NCI-H774 (cell line): ENCODE measurements at places on chromosomes 3 and 15.

DNA sequence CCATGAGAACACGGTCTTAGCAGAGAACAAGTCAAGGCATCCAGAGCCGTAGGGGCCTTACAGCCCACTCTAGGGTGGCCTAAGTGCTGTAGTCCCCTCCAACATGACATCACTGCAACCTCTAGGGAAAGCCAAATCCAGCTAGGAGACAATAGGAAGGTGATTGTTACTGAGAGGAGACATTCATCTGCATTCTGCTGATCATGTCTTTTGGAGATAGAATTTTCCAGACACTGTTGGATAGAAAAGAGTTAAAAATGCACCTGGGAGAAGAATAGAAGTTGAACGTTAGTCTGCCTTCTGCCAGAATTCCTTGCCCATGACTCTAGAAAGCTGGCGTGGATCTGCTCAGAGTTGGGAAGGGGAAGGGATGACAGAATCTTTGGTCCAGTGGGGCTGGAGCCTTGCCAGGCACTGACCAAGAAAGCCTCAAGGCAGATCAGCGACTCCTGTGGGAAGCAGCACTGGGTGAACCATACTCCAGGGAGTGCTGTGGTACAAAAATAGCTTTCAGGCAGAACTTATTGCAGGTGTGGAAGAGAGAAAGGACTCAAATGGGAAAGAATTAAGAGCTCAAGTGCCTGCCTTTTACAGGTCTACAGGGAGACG, 44.8 kb upstream of the RAF1 start:
- DNase-seq, result no peak

DNA sequence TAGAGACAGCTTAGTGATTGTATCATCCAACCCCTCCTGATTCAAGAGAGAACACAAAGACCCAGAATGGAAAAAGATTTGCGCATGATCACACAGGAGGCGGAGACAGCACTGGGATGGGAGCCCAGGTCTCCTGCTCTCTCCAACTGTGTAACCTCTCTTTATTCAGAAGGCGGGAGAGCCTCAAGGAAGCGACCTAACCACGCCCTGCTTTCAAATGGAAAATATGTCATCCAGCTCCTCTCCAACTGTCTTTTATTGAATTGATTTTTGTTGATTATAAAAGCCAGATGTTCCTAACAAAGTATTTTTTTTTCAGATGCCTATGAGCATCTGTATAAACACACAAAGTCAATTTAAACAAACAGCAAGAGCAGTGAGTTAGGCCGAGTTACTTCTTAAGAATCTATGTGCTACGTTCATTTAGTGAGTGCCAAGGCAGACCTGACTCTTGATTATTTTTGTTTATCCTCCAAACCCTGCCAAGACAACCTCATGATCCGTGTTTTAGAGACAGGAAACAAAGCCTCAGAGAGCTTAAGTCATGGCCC, 74.5 kb downstream of the BFSP2 start:
- DNase-seq, result no peak

- no peak for DNase-seq
Measured at GRCh38 chr3:194121891-194122631, 13.9 kb upstream of the HES1 start.

DNA sequence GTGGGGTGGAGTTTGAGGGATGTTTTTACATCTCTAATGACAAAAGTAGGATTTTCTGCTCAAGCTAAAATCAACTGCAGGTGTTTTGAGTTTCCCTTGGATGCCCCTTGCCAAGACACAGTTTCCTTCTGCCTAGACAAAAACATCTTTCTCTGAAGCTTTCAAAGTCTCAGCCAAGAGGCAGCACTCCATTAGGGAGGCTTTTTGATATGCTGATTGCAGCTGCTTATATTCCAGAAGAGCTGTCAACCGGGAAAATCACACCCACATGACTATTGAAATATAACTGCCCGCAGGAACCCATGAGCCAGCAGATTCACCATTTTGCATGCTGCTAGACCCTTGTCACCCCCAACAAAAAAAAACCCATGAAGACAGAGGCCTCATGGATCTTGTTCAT, 27.5 kb upstream of the ZNF148 start:
- no peak for DNase-seq

DNA sequence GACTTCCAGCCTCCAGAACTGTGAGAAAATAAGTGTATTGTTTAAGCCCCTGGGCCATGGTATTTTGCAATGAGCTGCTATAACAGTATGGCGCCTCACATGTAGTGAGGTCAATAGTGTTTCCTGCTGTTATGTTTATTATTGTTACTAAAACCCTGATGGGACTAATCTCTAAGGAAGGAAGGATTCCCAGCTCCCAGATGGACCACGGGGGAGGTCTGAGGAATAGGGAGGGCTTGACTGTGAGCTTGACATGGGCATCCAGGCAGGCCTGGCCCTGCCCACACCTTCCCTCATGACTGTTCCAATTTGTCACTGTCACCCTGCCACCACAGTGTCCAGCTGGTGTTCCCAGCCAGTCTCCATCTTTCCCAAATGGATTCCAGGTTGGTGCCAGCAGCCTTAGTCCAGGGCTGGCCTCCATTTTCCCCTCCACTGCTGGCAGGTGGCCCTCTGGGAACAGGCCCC, 14.5 kb upstream of the SLC41A3 start:
- DNase-seq, result no peak

DNA sequence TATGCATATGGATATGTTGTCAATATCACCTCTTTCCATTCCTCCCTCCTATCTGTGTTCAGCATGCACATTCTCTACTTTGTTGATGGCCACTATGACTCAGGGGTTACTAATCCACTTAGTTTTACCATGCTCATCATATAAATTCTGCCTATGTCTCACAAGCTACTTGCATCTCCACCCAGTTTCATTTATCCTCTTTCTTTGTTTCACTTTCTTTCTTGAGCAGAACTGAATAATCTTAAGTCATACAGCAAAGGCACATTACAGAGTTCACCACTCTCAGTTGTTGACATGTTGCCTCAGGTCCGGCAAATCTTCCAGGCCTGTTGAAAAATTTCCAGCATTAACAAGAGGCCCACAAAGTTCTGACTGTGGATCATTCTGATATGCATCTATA, 71.5 kb downstream of the SSR3 start:
- DNase-seq, result no peak

DNA sequence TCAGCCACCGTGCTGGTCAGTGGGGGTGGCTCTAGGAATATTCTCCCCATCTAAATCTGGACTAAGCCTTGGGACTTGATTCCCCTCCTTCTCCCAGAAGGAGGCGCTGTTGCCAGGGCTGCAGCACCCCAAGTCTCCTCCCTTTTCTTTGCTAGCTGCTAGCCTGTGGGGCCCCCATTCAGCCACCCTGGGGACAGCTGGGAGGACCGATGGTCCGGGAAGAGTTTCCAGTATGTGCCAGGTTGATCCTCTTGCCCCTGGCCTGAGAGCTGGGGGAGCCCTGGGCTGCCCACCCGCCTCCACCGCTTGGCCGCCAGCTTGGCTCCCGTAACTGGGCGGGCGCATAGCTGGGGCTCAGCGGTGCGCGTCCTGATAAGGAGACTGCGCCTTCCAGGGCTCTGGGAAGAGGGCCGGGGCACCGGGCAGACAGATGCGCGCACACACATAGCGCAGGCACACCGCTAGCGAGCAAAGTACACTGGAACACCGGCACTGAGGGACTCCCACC, 4.2 kb downstream of the SMAD6 start:
- DNase-seq, result no peak

DNA sequence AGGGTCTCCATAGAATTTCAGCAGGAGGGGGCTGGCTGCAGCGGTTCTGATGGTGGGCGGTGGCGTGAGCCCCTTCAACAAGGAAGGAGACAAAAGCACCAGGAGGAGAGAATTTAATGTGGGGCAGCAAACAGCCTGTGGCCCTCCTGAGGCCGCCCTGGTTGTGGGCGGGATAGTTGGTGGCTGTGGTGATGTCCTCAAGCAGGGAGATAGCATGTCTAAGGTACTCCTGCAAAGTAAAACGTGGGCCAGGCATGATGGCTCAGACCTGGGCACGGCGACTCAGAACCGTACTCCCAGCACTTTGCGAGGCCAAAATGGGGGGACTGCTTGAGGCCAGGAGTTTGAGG, 94.0 kb downstream of the LRRK1 start:
- DNase-seq, result no peak

GRCh38 chr3:130470126-130470525, 46.9 kb upstream of the COL6A6 start:
- DNase-seq, result no peak

DNA sequence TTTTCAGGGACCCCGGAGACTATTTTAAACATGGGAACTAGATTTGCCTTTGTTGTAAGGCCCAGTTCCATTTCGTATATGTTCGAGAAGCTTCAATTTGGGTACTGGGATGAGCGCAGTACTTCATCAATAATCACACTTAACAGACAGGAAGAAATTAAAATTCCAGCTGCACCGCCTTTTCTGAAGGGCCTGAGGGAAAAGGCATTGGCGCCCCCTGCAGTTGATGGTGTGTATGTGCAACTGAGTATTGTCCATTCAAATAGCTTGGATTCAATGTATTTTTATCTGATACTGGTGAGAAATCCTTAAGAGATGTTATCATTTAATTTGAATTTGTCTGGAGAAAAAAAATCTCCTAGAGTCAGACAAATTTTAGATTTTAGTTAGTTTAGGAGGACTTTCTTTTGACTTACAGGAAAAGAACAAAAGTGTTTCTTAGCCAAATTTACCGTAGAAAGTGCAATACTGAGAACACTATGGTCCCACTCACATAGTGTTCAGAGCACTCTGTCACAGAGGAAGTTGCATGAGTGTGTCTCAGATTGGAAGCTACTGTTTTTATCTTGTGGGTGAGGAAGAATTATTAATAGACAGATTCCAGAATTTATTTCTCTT, 5.4 kb upstream of the ALDH1A2 start:
- peak; percentile 46 for DNase-seq

GRCh38 chr3:48983096-48983495, 6.9 kb upstream of the P4HTM start:
- DNase-seq, result no peak

DNA sequence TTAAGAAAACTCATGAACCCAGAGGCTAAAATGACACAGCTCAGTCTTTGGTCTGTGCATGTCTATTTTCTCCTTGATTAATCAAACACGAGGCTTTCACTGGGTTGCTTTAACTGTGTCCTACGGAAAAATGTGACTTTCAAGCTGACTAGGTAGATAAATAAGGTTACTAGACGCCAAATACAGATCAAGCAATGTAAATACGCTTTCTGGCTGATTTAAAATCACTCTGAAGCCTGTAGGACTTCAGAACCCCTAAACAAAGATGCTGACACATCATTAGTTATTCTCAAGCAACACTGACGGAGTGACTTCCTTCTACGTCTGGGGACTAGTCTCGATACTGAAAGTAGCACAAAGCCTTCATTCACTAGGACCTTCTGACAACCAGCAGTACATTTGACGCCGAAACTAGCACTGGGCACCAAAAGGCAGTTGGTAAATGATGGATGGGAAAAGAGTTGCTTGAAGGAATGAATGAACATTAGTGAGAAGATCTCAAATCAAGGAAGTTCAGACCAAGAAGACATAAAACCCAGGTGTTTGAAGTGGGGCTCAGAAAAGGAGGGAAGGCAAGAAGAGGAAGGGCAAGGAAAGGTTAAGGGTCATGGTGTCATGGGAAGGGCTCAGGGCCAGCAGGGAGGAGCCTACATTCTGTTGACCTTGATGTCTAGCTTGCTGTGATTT, 67.1 kb upstream of the CDV3 start:
- DNase-seq, result no peak

GRCh38 chr3:160009525-160009924, 20.9 kb downstream of the IL12A start:
- no peak for DNase-seq

GRCh38 chr3:49257187-49257586, 19.8 kb downstream of the C3orf62 start:
- DNase-seq, result no peak

GRCh38 chr3:127819086-127819485, 3.2 kb downstream of the MGLL start:
- DNase-seq, result no peak
